CD4-positive, alpha-beta T cell treated with Interleukin-15 for 4 hours (primary cell): ENCODE measurements at places on chromosomes 3 and 15.

DNA sequence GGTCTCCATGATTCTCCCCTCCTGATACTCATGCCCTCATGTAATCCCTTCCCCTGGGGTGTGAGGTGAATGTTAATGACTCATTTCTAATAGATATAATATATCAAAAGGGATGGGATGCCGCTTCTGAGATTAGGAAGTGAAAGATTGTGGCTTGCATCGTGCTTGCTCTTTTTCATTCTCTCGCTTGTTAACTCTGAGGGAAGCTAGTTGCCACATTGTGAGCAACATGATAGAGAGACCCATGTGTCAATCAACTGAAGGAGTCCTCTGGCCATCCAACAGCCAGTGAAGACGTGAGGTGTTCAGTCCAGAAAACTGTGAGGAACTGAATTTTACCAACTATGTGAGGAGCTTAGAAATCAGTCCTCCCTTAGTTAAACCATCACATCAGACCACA, 28.9 kb upstream of the DRD3 start:
- no peak for DNase-seq

- DNase-seq: no peak
Measured at GRCh38 chr15:88995449-88995848, 82.3 kb upstream of the MFGE8 start.

GRCh38 chr3:148999806-149000205, 8.5 kb downstream of the GYG1 start:
- no peak for DNase-seq

GRCh38 chr3:173913397-173913796, 515.9 kb downstream of the NLGN1 start:
- no peak for DNase-seq

- no peak for DNase-seq
Measured at GRCh38 chr3:65785065-65785645, 253.6 kb downstream of the MAGI1 start.

GRCh38 chr3:71862371-71863140, 77.6 kb upstream of the PROK2 start:
- DNase-seq: no peak

DNA sequence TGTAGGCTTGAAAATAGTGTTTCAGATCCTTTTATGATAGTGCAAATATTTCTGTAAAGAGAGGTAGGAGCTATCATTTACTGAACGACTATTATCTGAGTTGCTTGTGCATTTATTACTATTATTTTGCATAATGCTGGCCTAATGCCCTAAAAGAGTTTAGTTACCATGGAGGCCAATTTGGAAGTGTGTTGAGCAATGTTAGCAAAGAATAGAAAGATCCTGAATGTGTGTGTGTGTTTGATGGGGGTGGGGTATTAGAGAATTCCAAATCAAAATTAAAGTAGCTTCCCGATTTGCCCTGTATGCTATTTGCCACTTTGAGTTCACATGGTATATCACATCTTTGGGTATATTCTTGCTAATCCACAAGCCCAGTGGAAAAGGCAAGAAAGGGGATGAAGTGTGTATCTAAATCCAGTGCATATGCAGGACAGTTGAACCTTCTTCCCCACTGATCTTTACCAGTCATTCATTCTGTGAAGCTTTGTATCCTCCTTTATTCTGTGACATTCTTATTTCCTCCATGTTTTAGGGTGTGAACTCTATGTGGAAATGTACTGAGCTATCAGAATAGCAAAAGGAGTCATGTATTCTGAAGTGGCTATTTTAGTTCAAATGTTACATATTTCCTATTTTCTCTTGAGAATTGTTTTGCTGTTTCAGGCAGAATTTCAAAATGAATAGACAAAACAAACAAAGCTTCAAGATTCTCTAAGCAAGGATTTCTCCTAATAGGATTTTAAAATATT, 45.7 kb upstream of the PLSCR5 start:
- DNase-seq: no peak

- no peak for DNase-seq
Measured at GRCh38 chr3:157122116-157122515, 37.8 kb downstream of the CCNL1 start.
